Right forelimb (tissue), 1 donor: ENCODE measurements at places on chromosomes 5 and 9.

- DNase-seq, result no peak
Observed at GRCh38 chr5:139342423-139342723, 719 bp downstream of the PAIP2 start.

GRCh38 chr5:92309336-92309991 lies 926.3 kb upstream of the ARRDC3 start:
- DNase-seq, result no peak

DNA sequence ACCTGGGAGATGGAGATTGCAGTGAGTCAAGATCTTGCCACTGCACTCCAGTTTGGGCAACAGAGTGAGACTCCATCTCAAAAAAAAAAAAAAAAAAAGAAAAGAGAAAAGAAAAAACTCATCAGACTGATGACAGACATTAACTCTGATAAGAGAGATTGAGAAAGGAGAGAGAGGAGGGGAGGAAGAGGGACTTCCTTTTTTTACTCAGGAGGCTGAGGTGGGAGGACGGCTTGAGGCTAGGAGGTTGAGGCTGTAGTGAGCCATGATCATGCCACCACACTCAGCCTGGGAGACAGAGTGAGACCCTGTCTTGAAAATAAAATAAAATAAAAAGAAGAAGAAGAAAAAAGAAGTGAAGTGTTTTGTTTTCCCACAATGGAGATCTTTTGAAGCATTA lies 9.7 kb upstream of the MSMP start:
- DNase-seq, result no peak

DNA sequence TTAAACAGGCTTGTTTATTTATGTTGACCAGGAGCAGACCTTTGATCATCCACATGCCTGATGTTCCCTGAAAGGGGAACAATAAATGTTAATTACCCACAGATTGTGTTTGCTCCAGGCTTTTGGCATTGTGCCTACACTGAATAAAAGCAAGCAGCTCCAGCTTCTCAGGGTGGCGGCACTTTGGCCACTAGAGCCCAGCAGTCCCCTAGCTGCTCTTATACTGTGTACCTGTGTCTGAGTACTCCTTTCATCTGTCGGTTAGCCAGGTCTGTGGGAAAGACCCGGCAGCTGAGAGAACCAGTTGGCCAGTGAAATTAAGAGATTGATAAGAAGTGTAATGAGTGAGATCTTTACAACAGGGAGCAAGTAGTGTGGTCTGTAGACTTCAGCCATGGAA lies 254.8 kb upstream of the FTMT start:
- DNase-seq, result no peak

DNA sequence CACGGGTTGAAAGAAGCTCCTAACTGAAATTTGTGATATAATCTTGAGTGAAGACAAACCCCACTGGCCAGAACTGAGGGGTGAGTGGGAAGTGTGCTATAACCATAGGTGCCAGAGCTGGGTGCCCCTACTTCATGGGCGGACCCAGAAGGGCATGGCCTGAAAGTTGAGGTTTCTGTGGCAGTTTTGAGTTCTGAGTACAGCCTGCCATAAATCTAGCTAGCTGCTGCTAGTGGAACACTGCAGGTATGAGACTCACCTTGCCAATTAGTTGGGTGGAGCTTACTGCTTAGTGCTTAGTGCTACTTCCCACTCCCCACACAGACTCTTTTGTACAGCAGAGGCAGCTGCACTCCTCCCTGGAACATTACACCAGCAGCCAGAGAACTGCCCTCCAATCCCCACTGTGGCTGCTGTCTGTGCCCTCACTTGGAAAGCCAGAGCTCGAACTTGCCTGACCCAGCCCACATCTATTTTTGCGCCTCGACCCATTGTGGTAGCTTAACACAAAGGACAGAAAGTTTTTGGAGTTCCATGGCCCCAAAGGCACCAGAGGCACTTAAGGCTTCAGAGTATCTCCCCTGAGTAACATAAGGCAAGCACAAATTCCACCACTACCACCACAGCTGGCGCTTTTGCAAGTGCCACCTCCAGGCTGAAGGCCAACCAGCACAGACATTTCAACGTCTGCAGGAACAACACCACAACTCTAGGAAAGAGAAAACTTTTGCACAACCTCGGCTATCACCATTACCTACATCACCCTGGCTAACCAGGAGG lies 27.1 kb upstream of the PTGER4 start:
- DNase-seq, result no peak

GRCh38 chr9:110871736-110872135 lies 166.5 kb downstream of the LPAR1 start:
- no peak for DNase-seq

- DNase-seq, result no peak
Observed at GRCh38 chr5:36575361-36575781, 31.0 kb upstream of the SLC1A3 start.

- no peak for DNase-seq
Observed at GRCh38 chr9:22838266-22838665, 391.6 kb downstream of the DMRTA1 start.

DNA sequence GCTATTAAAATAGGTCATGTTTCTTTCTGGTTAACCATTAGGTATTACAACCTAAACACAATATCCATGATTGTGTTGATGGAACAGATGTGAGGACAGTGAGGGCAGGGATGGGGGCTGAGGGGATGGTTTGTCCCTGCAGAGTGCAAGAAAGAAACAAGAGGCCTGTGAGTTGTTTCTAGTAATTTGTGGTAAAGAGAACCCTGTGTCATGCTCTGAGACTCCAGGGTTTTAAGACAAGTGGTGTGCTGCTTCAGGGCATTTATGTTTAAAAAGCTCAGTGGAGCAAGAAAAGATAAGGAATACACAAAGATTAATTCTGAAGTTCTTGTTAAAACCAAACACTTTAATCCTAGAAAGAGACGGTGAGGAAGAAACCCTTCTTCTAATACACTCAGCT lies 656.5 kb downstream of the TLE1 start:
- DNase-seq, result no peak
